ENCODE measurements at places on chromosomes 3 and 15.

DNA sequence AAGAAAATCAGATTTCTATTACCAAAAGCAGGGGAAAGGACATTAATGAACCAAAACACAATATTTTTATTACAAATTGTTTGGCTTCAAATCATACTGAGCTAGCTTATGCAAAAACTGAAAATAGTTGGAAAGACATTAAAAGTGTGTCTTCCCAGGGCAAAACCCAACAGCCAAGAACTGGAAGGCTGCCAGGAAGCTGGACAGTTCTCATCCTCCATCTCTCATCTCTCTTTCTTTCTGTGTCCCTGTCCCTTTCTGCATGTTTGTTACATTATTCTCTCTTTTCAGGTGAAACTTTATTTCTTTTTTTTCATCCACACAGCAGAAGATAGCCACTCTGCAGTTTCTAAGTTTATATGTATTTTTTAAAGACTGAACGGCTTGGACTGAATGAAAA is 41.1 kb upstream of the SNTN start:
- no peak for DNase-seq

DNA sequence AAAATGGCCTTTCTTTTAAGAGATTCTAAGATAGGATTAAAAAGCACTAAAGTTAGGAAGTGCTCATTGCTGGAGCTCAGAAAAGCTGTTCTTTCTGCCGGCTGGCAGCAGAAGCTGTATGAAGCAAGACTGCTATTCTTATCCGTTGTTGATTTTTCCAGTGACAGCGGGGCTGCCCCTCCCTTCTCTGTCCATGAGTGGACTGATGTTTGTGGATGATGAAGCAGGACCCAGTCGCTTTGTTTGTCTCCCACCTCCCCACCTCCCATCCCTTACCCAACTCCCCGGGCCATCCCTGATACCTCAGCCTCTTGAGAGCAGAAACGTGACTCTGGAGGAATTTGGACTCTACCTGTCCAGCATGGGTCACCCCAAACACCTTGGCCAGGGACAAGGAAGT is 10.3 kb upstream of the MUSTN1 start:
- no peak for DNase-seq

GRCh38 chr15:90181776-90182175 is 19.4 kb upstream of the SEMA4B start:
- DNase-seq, result no peak

- DNase-seq, result no peak
Measured at GRCh38 chr15:85707519-85708338, 87.0 kb downstream of the KLHL25 start.

DNA sequence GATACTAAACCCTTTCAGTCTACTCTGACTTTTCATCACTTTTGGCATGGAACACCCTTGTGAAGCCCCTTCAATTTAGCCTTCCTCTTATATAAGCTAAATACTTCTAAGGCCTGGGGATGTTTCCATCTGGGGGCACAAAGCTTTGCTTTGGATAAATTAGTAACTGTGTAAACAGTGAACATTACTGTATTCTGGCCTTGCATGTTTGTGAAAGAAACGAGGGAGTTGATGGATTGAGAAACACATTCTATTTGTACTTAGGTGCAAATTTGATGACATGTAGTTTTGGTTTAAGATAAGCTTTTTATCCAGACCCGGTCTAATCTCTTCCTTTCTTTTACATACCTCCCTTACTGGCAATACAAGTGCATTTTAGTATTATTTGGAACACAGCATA is 19.7 kb downstream of the PSMD6 start:
- no peak for DNase-seq

GRCh38 chr15:66675446-66675845 is 26.6 kb upstream of the SMAD6 start:
- no peak for DNase-seq

GRCh38 chr15:76084256-76084655 is 24.5 kb downstream of the TMEM266 start:
- DNase-seq, result no peak

- no peak for DNase-seq
Measured at GRCh38 chr3:72120806-72121778, 336.1 kb upstream of the PROK2 start.

DNA sequence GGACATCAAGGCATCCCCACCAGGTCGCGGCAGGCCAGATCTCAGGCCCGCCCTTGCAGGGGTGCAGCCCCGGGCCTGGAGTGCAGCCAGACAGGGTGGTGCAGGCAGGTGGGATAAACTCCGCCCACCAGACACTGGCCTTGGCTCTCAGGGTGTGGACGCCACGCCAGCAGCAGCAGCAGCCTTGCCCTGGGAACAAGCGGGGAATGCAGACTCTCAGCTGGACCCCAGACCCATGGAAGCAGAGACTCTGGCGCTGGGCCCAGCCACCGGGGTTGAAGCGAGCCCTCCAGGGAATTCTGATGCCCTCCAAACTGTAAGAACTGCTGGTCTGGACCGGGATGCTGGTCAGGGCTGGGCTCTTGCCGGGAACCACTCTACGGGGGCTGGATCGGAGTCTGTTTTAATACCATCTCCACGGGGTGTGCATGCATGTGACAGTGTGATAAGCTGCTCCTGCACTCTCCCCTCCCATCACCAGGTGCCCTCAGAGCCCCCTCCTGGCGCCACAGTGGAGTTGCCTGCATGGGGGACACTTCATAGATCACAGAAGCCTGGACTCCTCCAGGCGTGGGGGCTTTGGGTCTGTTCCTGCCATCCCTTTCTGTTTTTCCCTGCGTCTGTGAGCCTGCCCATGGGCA is 142.7 kb downstream of the NSMCE3 start:
- DNase-seq, result no peak

DNA sequence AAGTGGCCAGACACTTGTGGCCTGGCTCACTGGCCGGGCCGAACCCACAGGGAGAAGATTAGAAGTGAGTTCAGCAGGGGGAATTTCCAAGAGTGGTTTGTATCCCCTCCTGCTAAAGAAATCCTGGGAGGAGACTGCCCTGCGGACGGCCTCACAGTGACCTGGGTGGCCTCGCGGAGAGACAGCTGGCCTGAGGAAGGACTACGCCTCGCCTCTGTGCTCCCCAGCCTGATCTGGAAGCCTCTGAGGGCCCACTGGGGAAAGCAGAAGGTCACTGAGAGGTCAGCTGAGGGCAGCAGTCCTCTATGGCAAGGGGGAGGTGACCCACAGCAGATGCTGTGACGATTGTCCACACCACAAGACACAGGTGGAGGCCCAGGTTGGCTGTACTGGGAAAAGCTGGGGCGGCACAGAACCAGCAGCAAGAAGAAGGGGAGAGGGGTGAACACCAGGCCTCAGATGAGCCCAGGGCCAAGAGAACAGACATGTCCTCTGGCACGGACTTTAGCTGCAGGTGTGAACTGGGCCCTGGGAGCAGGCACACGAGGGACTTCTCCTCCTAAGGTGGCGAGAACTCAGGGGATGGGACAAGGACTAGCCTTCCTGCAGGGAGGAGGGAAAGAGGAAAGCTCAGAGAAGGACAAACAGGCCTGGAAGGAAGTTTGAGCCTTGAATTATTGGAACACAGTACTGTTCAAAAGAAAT is 37.2 kb upstream of the DLG1 start:
- DNase-seq, result no peak

- DNase-seq, result no peak
Measured at GRCh38 chr15:80789296-80789695, 10.1 kb downstream of the CEMIP start.

DNA sequence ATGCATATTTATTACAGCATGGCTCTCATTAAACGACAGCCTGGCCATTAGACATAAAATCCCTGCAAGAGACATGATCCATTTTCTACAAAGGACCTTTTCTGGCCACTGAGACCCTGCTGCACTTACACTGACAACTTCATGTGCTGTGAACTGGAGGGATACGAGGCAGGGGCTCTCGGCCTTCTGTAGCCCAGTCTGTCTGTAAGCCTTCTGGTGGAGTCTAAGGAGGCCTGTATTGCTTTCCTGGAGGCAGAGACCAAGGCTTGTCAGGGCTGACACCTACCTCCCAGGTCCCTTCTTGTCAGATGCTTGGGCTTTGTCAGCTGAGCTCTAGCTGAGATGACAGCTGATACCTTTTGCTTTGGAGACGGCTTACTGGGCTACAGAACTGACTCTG is 776.9 kb upstream of the ARPP21 start:
- no peak for DNase-seq

GRCh38 chr3:150545419-150546225 is 674 bp downstream of the SERP1 start:
- peak; percentile 57 for DNase-seq

DNA sequence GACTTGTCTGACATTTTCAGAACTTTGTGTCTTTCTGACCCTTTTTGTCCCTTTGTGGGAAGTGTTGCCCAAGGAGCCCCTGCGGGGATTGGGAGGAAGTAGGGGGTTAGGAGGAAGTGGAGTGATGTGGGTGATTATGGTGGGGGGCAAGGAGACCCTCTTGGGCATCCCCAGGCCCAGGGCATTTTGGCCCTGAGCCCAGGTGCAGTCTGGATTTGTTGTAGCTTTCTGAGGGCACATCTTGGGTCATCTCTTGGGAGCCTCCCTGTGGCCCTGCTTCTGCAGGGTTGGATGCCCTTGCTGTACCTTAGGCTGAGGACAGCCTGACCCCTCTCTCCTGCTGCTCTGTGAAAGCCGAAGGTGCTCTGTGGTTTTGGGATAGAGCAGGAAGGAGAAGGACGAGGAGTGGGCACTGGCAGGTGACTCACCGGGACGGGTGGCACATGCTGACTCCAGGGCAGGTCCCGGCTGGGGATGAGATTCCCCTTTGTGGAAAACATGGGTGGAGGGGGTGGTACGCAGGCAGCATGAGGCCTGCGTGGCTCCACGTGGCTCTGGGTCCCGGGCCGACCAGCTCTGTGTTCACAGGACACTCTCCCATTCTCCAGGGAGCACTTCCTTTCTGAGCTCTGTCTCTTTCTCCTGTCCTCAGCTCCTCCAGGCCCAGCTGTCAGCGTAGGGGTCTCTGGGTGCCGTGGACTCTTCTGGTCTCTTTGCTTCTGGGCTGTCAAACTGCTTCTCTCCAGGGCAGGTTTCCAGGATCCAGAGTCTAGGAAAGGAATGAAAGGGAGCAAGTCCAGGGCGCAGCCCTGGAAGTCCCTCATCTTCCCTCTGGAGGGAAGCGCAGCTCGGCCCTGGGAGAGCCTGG is 11.8 kb downstream of the CD276 start:
- DNase-seq, result no peak

DNA sequence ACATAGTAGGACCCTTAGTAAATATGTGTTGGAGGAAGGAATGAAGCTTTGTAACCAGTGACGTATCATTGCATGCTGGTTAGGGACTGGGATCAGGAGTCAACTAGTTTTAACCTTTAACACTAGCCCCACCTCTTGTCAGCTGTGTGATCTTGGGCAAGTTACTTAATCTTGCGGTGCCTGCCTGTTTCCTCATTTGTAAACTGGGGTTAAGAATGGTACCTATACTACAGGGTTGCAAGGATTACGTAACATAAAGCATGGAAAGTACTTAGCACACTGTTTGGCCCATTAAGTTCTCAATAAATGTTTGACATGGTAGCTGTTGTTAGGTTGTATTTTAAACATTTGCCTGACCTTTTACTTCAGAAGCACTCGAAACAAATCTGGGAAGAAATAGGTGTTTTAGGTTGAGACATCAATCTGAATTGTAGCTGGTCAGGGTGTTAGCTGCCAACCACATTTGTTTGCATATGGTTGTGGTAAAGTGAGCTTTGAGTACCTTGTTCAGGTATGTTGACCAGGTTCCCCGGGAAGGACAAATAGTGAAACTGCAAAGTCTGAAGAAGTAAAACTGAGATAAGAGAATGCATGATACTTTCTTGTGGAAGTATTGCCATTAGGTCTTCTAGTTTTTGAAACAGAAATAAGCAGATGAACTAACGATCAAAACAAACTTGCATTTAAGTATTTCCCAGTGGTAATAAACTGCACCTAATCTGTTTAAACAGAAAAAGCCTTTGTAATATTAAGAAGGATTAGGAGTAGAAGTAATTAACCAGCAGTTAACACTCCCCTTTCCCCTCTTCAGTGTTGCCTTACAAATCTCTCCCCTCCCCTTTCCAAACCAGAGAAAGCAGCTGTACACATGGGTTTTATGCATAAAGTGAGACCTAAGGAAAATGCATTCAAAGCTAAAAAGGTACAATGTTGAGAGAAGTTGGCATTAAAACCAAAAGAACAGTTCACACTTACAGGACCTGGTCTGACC is 25.8 kb upstream of the SCAANT1 start:
- DNase-seq, result no peak

DNA sequence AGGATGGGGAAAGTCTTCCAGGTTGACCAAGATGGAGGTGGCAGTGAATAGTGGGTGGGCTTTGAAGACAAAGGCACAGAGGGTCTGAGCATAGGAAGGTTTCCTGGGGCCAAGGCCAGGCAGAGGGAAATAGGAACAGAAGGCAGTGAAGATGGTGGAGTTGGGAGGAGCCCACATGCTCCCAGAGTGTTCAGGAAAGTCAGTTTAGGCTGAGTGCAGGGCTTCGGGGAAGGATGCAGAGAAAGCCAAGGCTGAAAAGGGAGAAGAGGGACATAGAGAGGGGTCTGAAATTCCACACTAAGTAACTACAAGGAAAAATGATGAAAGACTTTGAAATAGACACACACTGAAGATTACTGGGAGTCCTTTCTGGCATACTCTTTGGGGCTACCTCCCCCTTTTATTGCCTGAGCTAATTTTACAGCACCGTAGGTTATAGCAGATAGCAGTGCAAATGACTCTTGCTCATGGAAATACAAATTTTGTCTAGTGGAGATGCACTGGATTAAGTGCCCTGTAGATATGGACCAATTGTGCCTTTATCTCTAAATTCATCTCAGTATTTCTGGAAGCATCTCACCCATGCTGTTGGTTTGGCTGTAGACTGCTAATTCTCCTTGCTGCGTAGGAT is 3.8 kb downstream of the CX3CR1 start:
- DNase-seq, result no peak

GRCh38 chr3:197801891-197802778 is 11.1 kb downstream of the LRCH3 start:
- no peak for DNase-seq

- DNase-seq, result no peak
Measured at GRCh38 chr3:52178537-52178936, 19.4 kb upstream of the ALAS1 start.

DNA sequence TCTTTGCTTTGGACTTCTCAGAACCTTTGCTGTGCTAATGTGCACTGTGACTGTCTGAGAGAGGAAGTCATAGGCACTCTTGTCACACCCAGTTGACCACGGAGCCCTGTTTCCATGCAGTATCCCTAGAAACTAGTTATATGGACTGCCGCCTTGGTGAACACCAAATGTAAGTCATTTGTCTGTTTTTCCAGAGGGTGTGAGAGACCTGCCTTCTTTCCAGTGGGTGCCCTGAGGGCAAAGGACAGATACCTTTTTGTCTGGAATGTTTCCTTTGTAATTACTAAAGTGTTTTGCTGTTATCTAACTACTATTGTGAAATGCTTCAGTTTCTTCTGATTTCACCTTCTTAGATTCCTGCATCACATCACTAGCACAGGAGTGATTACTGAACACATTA is 91.8 kb downstream of the LARS2 start:
- no peak for DNase-seq

All from GM13976 (cell line).